ENCODE measurements at places on chromosomes 16 and 17.
A peak's percentile ranks its signal among the peaks of the same experiment; 100 is the strongest.

DNA sequence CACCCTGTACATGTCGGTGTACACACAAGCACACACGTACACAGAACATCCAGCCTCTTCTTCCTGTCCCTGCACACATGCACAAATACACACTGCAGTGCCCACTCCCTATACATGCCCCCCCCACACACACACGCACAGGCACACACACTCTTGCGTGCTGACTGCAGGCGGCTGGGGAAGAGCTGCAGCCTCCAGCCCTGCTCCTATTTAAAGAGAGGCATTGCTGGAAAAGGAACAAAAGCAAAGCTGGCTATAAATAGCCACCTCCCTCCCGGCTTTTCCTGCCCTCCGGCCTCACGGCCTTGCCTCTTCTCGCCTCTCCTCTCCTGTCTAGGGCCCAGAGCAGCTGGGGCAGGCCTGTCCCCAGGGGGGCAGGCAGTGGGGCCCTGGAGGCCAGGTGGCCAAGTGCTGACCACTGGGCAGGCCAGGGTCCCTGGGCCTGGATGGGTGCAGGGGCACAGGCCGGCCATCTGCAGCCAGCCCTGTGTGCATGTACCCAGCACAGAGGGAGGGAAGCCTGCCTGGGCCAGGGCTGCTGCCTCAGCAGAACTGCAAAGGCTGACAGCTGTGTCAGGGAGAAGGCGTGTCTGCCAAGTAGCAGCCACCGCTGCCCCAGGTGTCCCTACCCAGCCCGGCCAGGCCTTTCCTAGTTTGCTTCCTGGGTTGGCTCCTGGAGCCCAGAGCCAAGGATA is 25.4 kb downstream of the RTN4RL1 start:
- H3K36me3 ChIP-seq, result no peaks in the 10 kb centered on the region
- H3K4me1 ChIP-seq, result peaks cover 60% of the 10 kb centered on the region
- H3K4me3 ChIP-seq, result no peak overlapping the region
- no peaks in the 10 kb centered on the region for H3K27me3 ChIP-seq
- DNase-seq, result no peak
- H3K27ac ChIP-seq, result peak overlapping the region; percentile 80

GRCh38 chr16:56777001-56777400 is 47.1 kb downstream of the NUP93 start:
- H3K27ac ChIP-seq, result peak overlapping the region; percentile 28
- no peaks in the 10 kb centered on the region for H3K27me3 ChIP-seq
- H3K4me1 ChIP-seq, result peaks cover 32% of the 10 kb centered on the region
- no peak overlapping the region for H3K4me3 ChIP-seq

DNA sequence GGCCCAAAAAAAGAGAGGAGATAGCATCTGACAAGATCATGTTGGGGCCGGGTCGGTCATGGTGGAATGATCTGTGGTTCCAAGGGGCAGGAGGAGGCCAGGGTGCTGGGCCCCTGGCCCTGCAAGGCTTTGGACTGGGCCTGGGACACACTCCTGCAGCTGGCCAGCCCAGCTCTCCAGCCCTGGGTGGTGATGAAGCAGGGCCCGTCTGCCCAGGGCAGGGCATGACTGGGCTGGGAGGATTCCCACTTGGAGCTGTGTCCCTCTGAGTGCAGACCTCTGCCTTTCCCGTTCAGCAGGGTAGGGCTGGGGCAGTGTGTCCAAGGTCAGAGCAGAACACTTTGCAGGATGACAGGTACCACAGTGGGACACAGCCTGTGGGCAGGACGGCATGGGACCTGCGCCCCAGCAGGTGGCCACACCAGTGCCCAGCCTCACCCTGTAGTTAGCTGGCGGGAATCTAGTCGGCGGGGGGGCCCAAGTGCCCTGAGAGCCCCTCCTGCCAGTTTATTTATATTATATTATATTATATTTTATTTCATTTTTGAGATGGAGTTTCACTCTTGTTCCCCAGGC is 27.6 kb upstream of the MYO15B start:
- H3K4me3 ChIP-seq, result no peak overlapping the region
- DNase-seq, result no peak
- no peaks in the 10 kb centered on the region for H3K27me3 ChIP-seq
- H3K4me1 ChIP-seq, result peaks cover 8% of the 10 kb centered on the region
- H3K27ac ChIP-seq, result no peak overlapping the region
- no peaks in the 10 kb centered on the region for H3K36me3 ChIP-seq

- no peak overlapping the region for H3K27ac ChIP-seq
- no peak for DNase-seq
- H3K36me3 ChIP-seq, result no peaks in the 10 kb centered on the region
- H3K4me1 ChIP-seq, result no peaks in the 10 kb centered on the region
- H3K27me3 ChIP-seq, result no peaks in the 10 kb centered on the region
Measured at GRCh38 chr17:67624886-67625656, 92.7 kb upstream of the NOL11 start.

DNA sequence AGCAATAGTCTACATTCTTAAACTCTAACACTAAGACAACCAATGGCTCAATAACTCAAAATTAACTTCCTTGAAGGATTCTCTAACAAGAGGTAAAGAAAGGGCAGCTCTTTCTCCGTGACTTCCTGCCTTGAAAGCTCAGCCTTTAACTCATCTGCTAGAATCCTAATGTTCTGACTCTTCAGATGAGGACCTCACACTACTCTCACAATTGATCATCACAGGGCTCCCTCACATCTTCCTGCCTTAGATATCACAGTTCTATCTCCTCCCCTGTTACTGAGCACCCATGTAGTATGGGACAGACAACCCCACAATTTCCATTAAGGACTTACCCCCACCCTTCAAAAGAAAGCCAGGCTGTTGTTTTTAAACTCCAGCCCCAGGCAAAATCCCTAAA is 33.5 kb downstream of the SMURF2 start:
- no peak overlapping the region for H3K27ac ChIP-seq
- no peaks in the 10 kb centered on the region for H3K36me3 ChIP-seq
- DNase-seq, result no peak
- peaks cover 75% of the 10 kb centered on the region for H3K4me1 ChIP-seq

DNA sequence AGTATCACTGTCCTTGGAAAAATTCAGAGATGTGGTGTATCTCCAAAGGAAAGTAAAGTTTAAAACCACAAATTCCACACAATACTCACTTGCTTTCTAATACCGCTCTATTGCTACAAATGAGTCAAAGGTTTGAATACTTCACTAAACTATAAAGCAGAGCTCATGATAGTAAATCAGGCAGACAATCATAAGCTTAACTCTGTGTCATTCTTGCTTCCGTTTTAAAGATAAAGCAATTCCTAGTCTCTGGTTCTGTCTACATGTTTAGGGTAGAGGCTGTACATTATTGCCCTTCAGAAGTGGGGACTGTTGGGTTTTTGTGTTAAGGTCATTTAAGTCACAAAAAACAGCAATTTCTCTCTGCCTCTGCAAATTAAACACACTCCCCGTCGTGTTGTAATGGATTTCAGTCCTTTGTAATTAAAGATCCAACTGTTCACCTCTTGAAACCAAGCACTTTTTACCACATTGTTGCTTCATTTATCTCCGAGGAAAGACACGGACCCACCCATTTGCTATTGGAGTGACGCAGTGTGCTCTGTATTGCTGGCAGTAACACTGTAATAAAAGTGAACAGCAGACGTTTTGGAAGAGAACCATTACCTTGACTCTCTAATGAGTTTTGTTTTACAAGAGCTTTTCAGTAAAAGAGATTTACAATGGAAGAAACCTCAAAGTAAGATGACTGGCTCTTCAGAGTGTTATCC is 83.1 kb upstream of the CNTNAP4 start:
- H3K4me1 ChIP-seq, result peaks cover 16% of the 10 kb centered on the region
- no peak overlapping the region for H3K4me3 ChIP-seq
- no peak for DNase-seq
- no peak overlapping the region for H3K27ac ChIP-seq

DNA sequence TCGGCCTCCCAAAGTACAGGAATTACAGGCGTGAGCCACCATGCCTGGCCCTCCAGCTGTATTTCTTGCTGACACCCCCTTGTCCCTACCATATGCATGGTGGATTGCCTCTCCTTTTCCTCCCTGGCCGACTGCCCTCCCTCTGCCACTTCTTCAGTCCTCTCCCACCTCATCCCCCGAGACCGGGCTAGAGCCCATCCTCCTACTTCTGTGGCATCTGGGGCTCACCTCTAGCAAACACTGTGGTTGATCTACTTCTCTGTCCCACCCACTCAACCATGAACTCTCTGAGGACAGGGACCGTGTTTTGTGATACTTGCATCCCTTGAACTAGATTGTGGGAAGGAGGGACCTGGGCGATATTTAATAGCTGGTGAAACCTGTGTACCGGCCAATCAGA is 7.5 kb upstream of the AXIN2 start:
- H3K27ac ChIP-seq, result no peak overlapping the region
- H3K4me1 ChIP-seq, result no peaks in the 10 kb centered on the region
- no peak overlapping the region for H3K4me3 ChIP-seq
- DNase-seq, result no peak
- H3K27me3 ChIP-seq, result no peaks in the 10 kb centered on the region
- H3K36me3 ChIP-seq, result no peaks in the 10 kb centered on the region

- DNase-seq, result no peak
- H3K27me3 ChIP-seq, result no peaks in the 10 kb centered on the region
- H3K4me1 ChIP-seq, result peaks cover 16% of the 10 kb centered on the region
- peaks cover 12% of the 10 kb centered on the region for H3K36me3 ChIP-seq
- H3K27ac ChIP-seq, result peak overlapping the region; percentile 63
Measured at GRCh38 chr17:45246861-45247428, 14.9 kb downstream of the SPATA32 start.

GRCh38 chr17:70658317-70658716 is 489.0 kb downstream of the KCNJ2 start:
- H3K27me3 ChIP-seq, result no peaks in the 10 kb centered on the region
- no peak overlapping the region for H3K27ac ChIP-seq
- H3K4me1 ChIP-seq, result no peaks in the 10 kb centered on the region
- no peak for DNase-seq
- H3K36me3 ChIP-seq, result no peaks in the 10 kb centered on the region

- H3K4me1 ChIP-seq, result no peaks in the 10 kb centered on the region
- no peak for DNase-seq
- H3K4me3 ChIP-seq, result no peak overlapping the region
- no peak overlapping the region for H3K27ac ChIP-seq
- no peaks in the 10 kb centered on the region for H3K27me3 ChIP-seq
- H3K36me3 ChIP-seq, result no peaks in the 10 kb centered on the region
Measured at GRCh38 chr16:51048544-51048943, 102.5 kb downstream of the SALL1 start.

- no peak overlapping the region for H3K4me3 ChIP-seq
- H3K27me3 ChIP-seq, result no peaks in the 10 kb centered on the region
- H3K36me3 ChIP-seq, result no peaks in the 10 kb centered on the region
- no peak overlapping the region for H3K27ac ChIP-seq
Measured at GRCh38 chr16:61887903-61888302, 148.3 kb downstream of the CDH8 start.

GRCh38 chr16:9177861-9178260 is 86.4 kb downstream of the HAPSTR1 start:
- no peak for DNase-seq
- no peaks in the 10 kb centered on the region for H3K4me1 ChIP-seq
- H3K27ac ChIP-seq, result no peak overlapping the region
- H3K4me3 ChIP-seq, result no peak overlapping the region

DNA sequence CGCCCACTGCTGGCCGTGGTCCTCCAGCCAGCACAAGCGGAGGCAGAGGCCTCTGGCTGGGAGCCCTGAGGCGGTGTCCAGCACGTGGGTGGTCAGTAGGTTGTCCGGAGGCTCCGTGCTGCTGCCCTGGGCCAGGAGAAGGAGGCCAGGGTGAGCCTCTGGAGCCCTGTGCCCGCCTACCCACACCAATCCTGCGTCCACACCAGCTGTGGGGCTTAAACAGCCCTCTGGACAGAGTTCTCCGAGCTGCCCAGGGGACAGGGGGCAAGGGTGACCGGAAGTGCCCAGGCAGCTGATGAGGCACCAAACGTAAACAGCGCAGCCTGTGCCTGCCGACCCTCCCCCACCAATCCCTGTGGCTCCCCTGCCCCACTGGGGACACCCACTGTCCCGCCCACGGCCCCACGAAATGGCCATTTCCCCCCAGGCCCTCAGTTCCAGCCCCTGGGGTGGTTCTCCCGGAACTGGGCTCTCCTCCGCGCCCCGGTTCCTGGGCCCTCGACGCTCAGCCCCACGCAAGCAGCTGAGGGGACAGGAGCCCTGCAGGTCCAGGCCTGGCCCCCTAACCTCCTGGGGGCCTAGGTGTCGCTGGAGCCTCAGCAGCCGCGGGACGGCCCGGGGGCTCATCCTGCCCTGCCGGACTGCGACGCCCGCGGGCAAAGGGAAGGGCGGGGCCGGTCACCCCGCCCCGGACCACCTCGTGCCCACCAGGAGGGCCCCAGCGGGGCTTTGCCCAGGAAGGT is 27.9 kb upstream of the DBNDD1 start:
- peak overlapping the region; percentile 73 for H3K27ac ChIP-seq
- no peaks in the 10 kb centered on the region for H3K36me3 ChIP-seq
- no peak for DNase-seq
- H3K27me3 ChIP-seq, result no peaks in the 10 kb centered on the region

GRCh38 chr16:70442344-70442743 is 3.4 kb upstream of the ST3GAL2 start:
- no peaks in the 10 kb centered on the region for H3K36me3 ChIP-seq
- no peak overlapping the region for H3K4me3 ChIP-seq
- H3K27me3 ChIP-seq, result no peaks in the 10 kb centered on the region
- H3K4me1 ChIP-seq, result peaks cover 17% of the 10 kb centered on the region
- no peak overlapping the region for H3K27ac ChIP-seq

DNA sequence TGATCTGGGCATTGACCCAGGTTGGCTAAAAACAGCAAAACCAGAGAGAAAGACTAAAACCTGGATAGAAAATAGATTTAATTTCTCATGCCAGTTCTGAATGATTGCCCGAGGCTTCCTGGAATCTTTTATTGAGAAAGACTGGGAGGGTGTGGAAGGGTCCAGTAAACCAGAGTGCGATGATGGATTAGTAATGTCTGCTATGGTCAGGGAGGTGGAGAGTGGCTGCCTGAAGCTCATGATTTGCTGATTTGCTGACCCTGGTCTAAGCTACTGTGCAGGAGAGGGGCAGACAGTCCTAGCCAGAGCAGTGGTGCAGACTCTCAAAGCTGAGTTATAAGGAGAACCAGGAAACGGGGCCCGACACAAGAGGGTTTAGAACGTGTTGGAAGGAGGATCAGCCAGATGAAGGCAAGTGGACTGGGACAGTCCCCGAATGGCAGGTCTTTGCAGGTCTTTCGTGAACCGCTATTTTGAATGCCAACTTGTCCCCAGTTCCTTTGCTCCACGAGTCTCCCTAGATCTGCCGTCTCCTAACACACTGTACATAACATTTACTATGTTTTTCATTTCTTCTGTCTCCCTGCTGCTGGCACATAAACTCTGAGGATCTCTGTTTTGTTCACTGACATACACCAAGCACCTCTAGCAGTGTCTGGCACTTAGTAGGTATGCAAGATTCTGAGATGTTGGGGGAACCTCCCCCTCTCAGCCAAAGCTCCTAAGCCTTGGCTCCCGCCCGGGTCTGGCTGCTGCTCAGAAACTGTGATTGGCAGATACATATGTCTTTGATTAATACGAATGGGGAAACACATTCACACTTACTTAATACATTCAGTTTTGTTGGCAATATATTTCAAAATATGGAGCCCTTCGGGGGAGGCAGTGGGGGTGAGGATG is 237.3 kb upstream of the TNRC6C start:
- no peaks in the 10 kb centered on the region for H3K4me1 ChIP-seq
- DNase-seq, result peak; percentile 56
- H3K27me3 ChIP-seq, result no peaks in the 10 kb centered on the region
- no peaks in the 10 kb centered on the region for H3K36me3 ChIP-seq
- no peak overlapping the region for H3K4me3 ChIP-seq

GRCh38 chr17:72359274-72359673 is 238.5 kb downstream of the SOX9 start:
- H3K4me3 ChIP-seq, result no peak overlapping the region
- no peak for DNase-seq
- H3K4me1 ChIP-seq, result no peaks in the 10 kb centered on the region

- H3K4me1 ChIP-seq, result no peaks in the 10 kb centered on the region
- no peak overlapping the region for H3K4me3 ChIP-seq
- no peaks in the 10 kb centered on the region for H3K36me3 ChIP-seq
- DNase-seq, result no peak
- H3K27ac ChIP-seq, result no peak overlapping the region
Measured at GRCh38 chr16:5516115-5516514, 418.5 kb upstream of the EEF2KMT start.
